ENCODE measurements at places on chromosomes 5 and 9.

GRCh38 chr5:173922527-173922926 lies 34.4 kb downstream of the CPEB4 start:
- DNase-seq: no peak

DNA sequence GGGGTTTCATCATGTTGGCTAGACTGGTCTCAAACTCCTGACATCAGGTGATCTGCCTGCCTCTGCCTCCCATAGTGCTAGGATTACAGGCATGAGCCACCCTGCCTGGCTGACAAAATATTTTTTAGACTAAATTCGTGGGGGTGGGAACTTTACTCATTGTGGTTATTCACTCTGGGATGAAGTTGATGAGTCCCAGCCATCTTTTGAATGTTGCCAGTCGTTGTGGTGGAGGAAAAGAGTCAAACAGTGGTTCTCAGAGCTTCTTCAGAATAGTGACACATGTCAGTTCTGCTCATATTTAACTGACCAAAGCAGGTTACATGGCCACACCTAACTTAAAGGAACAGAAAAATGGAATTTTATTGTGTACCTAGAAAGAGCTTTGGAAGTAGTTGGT lies 6.9 kb downstream of the SREK1 start:
- DNase-seq: no peak

DNA sequence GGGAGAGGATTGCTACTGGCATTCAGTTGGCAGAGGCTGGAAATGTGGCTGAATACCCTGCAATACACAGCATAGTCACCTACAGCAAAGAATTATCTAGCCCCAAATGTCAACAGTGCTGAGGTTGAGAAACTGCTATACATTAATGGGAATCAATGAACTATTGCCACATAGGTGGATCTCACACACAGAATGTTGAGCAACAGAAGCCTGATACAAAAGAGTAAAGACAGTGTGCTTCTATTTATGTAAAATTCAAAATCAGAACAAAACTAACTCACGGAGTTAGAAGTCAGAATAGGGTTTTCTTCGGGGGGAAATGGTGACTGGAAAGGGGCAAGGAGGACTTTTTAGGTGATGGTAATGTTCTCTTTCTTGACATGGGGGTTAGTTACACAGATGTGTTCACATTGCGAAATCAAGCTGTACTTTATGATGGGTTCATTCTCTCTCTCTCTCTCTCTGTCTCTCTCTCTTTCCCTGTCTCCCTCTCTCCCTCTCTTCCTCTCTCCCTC lies 45.7 kb upstream of the PANK3 start:
- DNase-seq: no peak

DNA sequence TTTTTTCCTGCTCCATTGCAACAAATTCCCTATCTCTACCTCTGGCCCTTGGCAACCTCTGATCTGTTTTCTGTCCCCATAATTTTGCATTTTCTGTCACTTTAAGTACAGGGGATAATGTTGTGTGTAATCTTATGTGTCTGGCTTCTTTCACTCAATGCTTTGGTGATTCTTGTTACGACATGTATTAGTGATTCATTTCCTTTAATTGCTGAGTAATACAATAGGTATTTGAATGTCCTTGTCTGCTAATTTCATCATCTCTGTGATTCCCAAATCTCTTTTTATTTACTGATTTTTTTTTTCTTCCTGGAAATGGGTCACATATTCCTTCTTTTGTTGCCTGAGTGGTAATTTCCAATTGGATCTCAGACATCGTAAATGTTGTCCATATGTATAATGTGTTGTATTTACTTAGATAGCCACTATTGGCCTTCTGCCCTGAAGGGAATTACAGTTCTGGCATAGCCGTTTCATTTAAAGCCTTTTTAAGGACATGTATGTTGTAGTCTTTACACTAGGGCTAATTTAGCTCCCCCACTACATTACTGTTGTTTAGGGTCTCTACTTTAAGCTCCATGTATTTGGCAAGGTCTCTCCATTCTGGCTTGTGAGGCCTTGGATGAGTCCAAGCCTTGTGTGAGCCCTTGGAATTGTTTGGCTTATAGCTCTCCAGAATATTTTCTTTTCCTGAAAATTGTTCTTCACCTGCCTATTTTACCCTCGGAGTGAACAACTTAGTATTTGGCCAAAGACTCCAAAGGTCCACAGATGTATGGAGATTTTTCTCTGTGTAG lies 683.8 kb downstream of the LRRC70 start:
- no peak for DNase-seq

- no peak for DNase-seq
Measured at GRCh38 chr9:127570533-127571111, 41.5 kb upstream of the STXBP1 start.

- DNase-seq: no peak
Measured at GRCh38 chr9:3980771-3981170, 319.1 kb downstream of the GLIS3 start.

GRCh38 chr9:108748776-108749175 lies 107.0 kb downstream of the ACTL7B start:
- DNase-seq: no peak

DNA sequence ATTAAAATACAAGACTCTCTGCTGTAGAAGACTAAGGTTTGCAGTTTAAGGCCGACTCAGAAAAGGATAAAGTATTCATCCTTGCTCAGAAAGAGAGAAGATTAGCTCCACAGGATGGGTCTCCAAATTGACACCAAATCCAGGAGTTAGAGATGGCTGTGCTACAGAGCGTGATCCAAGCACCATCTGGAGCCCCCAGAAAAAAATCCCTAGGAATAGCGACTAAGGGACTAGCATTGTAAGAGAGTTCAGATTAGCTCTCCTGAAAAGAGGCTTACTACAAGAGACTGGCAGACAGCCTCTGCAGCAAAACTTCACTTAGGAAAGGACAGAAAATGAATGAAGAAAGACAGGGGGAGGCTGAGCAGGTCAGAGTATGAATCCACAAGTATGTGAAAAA lies 3.7 kb downstream of the SIL1 start:
- no peak for DNase-seq

DNA sequence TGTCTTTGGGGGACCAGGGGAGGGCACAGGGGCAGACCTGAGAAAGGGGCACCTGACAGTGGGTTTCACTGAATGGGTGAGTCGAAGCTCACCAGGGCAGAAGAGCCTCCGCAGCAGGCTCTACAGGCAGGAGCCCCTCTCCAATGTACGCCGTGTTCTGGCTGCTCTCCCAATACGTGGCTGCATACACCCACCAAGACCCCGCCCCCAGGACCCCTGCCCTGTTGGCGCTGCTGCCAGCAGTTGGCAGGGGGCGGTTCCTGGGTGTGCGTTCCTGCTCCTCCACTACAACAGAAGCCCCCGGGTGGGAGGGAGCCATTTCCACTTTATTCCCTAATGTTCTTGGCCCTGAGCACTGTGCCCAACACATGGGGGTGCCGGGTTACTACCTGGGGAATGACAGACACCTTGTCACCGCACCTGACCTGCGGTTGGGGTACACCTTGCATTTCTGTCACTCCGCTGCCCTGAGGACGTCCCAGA lies 30.3 kb downstream of the SARDH start:
- DNase-seq: no peak

GRCh38 chr9:126354887-126355770 lies 28.5 kb downstream of the MVB12B start:
- DNase-seq: no peak

- DNase-seq: no peak
Measured at GRCh38 chr9:135960411-135961276, 529 bp downstream of the UBAC1 start.

- DNase-seq: no peak
Measured at GRCh38 chr5:16883176-16883575, 52.9 kb downstream of the MYO10 start.

- no peak for DNase-seq
Measured at GRCh38 chr9:16136451-16136850, 583.6 kb downstream of the CCDC171 start.

GRCh38 chr5:74367241-74367733 lies 273.2 kb downstream of the ENC1 start:
- no peak for DNase-seq

- DNase-seq: no peak
Measured at GRCh38 chr5:44953078-44953477, 144.3 kb downstream of the MRPS30 start.

DNA sequence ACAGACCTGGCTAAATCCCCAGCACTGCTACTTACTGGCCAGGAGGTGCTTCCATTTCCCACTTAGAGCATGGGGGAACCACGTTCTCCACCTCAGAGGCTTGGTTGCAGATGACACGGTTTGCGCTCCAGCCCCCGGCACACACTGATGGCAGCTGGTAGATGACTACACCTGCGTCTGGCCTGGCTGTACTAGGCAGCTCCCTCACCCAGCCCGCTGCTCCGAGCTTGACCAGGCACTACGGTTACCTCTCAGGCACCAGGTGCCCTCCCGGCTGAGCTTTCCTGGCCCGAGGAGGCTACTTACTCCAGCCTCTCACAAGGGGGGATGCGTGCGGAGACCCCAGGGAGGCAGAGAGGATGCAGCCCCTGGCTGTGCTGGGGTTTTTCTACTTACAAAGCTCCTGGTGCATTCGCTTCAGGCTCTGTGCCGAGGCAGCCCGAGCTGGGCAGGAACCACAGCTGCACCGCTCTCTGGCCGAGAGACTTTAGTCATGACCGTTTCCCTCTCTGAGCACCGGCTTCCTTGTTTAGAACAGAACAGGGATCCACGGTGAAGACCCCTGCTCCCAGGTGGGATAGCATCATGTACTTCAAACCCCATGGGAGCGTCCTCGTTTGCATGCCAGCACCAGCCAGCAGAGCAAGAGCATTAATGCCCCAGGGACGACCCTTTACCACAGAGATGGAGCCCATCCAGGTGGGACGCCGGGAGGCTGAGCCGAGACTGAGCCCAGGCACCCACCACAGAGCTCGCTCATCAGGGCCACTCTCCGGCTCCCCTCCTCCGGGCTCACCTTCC lies 7.6 kb upstream of the GBGT1 start:
- no peak for DNase-seq

- DNase-seq: peak; percentile 35
Measured at GRCh38 chr5:116492016-116492623, 82.5 kb downstream of the SEMA6A start.
